ENCODE measurements at places on chromosomes 13 and 19.

DNA sequence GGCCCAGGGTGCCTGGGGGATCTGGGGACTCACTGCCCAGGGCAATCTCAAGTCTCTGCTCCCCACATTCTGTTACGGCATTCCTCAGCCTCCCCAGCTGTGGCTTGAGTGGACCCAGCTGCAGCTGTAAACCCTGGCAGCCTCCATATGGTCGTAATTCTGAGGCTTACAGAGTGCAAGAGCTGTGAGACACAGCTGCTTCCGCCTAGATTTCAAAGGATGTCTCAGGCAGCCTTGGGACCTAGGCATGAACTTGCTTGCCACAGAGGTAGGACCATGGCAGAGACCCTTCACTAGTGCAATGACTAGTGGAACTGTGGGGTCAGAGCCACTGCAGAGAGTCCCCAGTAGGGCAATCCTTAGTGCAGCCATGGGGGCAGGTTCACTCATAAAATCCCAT, 297.5 kb downstream of the ENOX1 start:
- no peak for DNase-seq

DNA sequence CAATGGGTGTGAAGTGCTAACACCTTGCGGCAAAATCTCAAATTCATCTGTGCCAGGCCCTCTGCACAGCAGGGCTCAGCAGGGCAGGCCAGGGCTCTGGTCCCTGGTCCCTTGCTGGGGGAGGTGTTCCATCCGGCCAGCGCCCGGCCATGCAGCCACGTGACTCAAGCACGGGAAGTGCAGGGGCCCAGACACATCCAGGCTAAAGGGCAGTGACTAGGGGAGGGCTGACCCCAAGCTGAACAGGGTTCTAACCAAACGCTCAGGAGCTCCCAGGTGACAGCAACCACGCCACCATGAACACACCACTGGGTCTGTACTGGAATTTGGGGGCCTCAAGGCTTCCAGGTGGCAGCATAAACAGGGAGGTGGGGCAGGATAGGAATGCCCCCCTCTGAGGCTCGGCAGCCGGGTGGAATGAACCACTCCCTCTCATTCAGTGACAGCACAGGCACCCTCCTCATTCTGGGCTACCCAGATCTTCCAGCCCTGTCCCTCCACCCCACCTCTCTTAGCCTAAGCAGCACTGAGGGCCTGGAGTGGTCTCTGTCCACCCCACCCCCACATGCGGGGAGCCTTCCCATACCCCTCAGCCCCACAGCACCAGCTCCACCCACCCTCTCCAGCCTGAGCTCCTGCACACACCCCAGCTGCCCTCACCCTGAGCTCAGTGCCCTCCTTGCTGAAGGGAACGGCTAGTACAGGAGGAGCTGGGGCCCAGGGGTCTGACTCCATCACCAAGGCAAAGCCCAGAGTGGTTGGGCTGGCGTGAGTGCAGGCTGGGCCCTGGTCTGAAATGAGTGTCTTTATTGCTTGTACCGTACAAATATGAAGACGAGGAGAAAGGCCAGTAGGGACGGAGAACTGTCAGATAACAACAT, 5.3 kb upstream of the CCNP start:
- peak; percentile 56 for DNase-seq

DNA sequence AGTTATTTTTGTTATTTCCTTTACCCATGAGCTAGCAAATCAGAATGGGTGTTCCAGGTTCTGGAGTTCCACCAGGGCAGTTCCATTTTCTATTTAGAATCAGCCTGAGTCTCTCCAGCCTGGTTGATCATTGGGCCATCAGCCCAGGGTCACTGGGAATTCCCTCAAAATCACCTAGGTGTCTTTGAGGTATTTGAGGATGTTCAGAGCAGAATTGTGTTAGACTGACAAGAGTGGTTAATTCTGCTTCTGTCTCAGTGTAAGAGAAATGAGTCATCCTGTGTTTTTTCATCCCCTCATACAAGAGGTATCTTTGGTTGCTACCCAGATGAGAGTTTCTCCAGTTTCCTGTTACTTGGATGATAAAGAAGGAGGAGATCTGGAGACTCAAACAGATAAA, 11.7 kb downstream of the ZNF66 start:
- DNase-seq: no peak

DNA sequence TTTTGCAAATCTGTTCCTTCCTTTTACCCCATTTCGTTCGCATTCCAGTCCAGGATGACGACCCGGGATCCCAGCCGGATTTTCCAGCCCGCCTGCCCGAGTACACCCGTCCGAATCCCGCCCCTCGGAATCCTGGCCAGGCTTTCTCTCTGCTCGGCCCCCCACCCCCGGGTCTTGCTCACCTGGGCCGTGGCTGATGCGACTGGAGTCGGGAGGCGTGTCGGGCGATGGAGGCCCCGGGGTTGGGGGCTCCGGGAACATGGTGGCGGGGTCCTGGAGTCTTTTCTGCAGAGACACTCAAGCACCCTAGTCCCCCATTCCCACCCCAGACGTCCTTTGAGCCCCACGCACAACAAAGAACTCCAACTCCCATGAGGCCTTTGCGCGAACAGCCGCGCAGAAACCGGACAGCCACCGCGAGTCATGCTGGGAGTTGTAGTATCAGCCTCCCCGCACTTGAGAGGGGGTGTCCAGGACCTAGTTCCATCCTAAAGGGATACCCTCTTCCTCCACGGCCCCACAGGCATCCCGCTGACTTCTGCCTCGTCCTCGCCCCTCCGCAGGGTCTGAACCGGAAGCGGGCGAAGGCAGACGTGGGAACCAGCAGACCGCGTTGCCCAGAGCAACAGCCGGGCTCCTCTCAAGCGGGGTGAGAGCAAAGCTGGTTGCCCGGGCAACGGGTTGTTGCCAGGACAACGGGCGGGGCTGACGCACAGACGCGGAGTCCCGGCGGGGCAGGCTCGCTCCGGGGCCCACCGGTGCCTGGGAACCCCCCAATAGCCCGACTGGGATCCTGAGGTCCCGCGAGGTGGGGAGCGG, 1.1 kb downstream of the SYT5 start:
- DNase-seq: peak; percentile 94

- DNase-seq: no peak
Observed at GRCh38 chr13:67971291-67971690, 741.2 kb upstream of the PCDH9 start.

- DNase-seq: peak; percentile 79
Observed at GRCh38 chr19:56637976-56638555, 4.9 kb upstream of the SMIM17 start.

- peak; percentile 20 for DNase-seq
Observed at GRCh38 chr13:114203536-114203935, 24.5 kb downstream of the CFAP97D2 start.

- DNase-seq: no peak
Observed at GRCh38 chr19:19835560-19836038, 14.0 kb upstream of the ZNF506 start.

DNA sequence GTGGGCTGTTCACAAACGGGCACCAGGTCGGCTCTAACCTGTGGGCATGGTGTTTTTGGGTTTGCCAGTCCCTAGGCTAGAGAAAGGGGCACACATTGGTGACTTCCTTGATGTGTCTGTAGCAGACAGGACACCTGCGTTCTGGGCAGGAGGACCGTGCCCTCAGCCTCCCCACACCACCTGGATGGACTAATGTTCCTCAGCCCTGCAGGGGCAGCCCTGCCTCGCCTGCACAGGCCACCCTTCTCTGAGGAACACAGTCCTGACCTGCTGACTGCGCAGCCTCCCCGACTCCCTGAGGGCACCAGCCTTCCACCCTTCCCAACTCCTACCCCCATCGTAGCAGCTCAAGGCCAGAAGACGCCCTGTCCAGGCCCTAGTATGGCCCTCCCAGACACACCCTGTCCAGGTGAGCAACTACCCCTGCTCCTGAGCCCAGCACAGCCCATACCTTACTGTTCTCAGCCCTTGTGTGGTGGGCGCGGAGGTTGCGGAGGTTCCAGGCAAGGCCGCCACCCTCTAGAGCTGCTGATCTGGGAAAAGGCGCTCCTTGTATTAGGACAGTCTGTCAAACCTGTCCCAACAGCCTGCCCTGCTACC, 55.7 kb downstream of the GGACT start:
- no peak for DNase-seq

GRCh38 chr13:21837841-21838551, 167.1 kb downstream of the FGF9 start:
- DNase-seq: no peak

DNA sequence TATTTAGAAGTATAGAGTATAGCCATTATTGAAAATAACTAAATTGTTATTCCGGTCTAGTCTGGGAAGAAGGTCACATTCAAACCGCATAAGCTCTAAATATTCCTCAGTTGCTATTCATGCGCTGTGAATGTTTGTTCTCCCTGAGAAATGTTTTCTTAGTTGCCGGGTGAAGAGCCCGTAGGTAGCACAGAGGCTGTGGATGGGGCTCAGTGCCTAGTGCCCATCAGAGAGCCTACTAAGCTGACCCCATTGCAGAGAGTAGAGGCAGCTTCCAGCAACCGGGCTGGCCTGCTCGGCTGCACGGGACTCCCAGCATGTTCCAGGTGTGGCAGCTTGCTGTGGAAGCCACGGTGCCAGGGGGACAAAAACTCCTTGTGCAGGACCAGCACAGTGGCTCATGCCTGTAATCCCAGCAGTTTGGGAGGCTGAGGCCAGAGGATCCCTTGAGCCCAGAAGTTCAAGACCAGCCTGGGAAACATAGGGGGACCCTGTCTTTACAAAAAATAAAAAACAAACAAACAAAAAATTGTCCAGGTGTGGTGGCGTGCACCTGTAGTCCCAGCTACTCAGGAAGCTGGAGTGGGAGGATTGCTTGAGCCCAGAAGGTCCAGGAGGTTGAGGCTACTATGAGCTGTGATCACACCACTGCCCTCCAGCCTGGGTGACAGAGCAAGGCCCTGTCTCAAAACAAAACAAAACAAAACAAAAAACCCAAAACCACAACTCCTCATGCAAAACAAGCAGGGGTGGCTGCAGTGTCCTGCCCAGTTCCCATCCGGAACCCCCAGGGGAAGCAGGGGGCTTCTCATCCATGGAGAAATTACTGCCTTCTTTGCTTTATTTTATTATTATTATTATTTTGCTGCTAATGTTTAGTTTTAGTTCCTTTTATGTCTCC, 82.5 kb downstream of the KCTD15 start:
- DNase-seq: no peak

GRCh38 chr19:4689403-4689802, 19.3 kb upstream of the MYDGF start:
- DNase-seq: no peak

DNA sequence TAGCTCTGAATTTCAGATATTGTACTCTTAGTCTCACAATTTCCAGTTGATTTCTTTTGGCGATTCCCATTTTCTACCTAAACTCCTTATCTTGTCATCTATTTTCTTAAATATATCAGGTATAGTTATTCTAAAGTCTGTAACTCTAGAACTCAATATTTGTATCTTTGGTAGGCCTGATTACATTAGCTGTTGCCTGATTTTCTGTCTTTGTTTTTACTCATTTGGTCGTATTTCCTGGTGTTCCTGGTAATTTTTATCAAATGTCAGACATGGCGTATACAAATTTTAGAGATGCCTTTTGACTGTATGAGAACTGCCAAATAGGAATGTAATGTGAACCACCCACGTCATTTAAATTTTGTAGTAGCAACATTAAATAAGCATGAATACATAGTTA, 266.7 kb downstream of the ZNF536 start:
- no peak for DNase-seq

DNA sequence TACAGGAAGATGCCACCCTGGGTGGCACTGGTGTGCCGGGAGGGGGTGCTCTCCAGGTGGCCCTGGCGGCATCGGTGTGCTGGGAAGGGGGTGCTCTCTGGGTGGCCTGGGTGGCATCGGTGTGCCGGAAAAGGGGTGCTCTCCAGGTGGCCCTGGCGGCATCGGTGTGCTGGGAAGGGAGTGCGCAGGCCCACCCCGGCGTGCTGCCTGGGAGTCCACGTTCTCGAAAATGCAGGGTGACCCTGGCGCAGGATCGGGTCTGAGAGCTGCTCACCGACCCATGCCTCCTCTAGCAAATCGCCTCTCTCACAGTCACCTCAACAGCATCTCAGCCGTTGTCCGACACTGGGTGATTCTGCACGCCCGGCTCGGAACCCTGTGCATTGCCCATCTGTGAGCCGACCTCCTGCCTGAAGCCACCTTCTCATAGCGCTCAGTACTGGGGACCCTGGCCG, 36.4 kb downstream of the RASA3 start:
- DNase-seq: no peak

DNA sequence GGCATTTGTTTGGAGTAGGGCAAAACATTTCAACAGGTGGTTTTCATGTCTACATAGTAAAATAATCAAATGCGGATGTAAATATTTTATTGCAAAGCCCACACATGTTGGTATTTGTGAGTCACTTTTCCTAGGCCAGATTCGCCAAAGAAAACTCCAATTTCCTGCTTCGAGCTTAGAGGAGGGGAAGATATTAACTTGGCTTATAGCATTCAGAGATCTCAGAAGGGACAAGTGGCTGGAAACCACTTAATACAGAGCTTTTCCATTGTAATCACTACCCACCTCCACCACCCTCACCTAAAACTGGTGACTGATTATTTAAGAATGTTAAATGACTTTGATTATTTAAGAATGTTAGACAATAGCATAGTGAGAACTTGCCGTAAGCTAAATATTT, 530.6 kb upstream of the SPRY2 start:
- no peak for DNase-seq

DNA sequence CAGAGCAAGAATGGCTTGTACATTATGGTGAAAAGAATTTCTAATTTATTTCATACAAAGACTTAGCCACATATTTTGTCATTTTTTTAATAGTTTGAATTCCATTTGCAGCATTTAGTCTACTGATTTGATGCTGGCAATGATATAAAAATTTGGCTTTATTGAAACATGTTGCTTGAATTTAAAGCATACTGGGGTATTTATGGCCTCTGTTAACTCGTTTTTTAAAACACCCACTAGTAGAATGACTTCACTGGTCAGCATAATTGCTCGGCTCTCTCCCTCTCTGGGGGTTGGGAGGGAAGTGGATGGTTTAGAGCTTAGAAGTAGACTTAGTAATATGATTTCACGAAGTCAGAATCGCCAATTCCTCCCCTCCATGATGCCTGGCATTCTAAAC, 354.9 kb upstream of the HTR2A start:
- no peak for DNase-seq

DNA sequence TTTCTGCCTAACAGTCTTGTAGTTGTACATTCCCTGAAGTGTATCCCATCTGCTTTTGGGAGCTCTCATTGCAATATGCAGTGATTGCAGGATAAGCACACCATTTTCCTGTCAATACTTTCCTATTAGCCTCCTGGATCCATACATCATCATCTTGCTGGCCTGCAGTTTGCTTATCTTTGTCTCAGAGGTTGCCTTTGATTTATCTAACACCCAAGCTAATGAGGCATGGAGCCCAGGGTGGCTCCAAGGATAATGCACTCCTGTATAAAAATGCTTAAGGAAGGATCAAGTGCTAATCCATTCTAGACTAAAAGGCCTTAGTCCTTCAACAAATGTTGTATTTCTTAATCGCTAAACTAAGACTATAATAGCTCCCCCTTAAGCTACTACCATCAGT, 161.6 kb upstream of the OBI1 start:
- DNase-seq: no peak

DNA sequence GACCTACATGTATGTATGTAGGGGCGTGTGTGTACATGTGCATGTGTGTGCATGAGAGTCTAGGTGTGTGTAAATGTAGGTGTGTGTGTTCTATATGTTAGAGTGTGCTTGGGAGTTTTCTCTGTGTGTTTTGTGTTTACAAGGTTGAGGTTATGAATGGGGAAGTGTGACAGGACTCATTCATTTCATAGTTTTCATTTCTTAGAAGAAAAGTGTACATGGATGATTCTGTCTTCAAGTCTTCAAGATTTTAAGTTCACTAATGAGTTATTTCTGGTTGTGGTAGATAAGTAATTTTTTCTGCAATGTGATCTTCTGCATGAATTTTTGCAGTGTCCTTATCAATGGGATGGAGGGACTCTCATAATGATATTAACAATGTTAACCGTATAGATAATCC, 118.2 kb upstream of the SLC10A2 start:
- DNase-seq: no peak

Measured in ecto neural progenitor cell (in vitro differentiated cells).